Activated T-cell treated with anti-CD3 and anti-CD28 coated beads for 24 hours (primary cell): ENCODE measurements at places on chromosomes 2 and 18.

- DNase-seq = no peak
Measured at GRCh38 chr18:33577685-33578517, at the start of gene ASXL3. Gene ASXL3 (plus strand): TSS chr18:33578219. CDS start chr18:33578632, 413 bp downstream.

GRCh38 chr2:225512876-225513540 is 113.5 kb downstream of the NYAP2 start:
- DNase-seq = no peak

GRCh38 chr18:22572341-22572740 is 154.6 kb upstream of the CTAGE1 start:
- DNase-seq = no peak

DNA sequence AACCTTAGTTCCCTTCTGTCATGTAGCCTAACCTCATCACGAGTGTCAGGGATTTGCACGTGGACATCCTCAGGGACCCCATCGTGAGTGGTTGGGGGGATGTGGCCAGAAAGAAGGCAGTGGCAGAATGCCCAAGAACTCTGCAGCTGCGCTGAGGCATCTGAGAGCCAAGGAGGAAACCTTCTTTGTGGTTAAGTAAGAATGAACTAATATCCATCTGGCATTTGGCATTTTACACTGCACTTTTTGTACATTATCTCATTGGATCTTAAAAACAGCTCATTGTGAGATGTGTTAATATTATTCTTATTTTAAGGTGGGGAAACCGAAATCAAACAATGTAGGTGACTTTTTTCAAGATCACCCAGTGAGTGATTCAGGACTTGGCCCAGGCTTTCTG is 32.6 kb upstream of the APCDD1 start:
- DNase-seq = no peak

DNA sequence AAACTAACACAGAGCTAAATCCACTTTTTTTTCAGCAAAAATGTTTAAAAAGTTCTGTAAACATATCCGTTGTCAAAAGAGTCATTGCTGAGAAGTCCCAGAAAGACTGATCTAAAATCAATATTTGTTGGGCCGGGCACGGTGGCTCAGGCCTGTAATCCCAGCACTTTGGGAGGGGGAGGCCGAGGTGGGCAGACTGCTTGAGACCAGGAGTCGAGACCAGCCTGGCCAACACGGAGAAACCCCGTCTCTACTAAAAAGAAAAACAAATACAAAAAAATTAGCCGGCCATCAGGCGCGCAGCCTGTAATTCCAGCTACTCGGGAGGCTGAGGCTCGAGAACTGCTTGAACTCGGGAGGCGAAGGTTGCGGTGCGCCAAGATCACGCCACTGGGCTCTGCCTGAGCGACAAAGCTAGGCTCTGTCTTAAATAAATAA is 1.4 kb downstream of the OLA1 start:
- no peak for DNase-seq

DNA sequence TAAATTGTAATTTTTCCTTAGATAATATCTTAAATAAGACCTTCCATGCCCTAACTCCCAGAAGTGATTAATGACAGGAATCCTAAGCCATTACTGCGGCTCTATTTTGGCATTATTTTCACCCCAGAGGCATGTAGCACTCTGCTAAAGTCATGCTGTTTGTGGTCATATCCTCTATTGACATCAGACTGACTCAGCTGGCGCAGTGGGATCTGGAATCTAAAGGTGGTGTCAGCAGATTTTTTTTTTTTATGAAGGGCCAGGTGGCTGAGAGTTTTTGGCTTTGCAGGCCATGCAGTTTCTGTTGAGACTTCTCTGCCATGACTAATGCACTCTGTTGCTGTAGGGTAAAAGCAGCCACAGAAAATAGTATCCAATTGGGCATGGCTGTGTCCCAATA is 64.1 kb upstream of the ACVR1C start:
- DNase-seq = no peak

- DNase-seq = no peak
Measured at GRCh38 chr2:38549071-38549704, 53.5 kb downstream of the HNRNPLL start.
